ENCODE measurements at places on chromosomes 12 and 14. TPM values are rescaled to one million over a fixed set of nuclear protein-coding genes. Genes with fewer than 3 reads are reported as not detected.

- DNase-seq: no peak
Measured at GRCh38 chr14:103280278-103280928, 53.6 kb upstream of the EIF5 start.

- peak; percentile 74 for DNase-seq
Measured at GRCh38 chr12:62799126-62799736, 135.7 kb downstream of the PPM1H start.

GRCh38 chr14:94673781-94674231 is 61.6 kb downstream of the SERPINA3 start:
- no peak for DNase-seq

GRCh38 chr14:76350671-76351070 is 25.3 kb upstream of the ESRRB start:
- no peak for DNase-seq

DNA sequence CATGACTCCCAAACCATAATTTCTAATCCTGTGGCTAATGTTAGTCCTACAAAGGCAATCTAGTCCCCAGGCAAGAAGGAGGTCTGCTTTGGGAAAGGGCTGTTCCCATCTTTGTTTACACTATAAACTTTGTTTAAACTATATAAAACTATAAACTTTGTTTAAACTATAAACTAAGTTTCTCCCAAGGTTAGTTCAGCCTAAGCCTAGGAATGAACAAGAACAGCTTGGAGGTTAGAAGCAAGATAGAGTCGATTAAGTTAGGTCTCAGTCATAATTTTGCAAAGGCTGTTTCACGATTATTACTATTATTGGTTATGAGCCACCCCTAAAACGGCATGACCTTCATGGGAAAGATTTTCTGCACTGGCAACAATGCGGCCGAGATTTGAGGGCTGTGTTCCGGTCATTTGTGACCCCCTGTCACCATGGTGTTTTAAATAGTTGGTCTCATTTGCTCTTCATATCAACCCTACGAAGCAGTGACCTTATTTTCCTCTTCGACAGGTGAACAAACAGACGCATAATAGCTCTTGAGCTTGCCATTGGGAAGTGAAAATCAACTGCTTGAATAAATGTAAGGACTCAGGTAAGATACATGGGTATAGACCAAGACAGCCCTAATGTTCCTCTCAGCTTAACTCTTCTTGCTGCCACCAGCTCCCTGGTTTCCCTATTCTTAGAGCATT is 322.6 kb upstream of the TMEM132C start:
- DNase-seq: no peak

- no peak for DNase-seq
Measured at GRCh38 chr12:96483116-96483515, 6.3 kb upstream of the CFAP54 start.

GRCh38 chr12:78898416-78898815 is 33.8 kb downstream of the SYT1 start:
- DNase-seq: peak; percentile 45

DNA sequence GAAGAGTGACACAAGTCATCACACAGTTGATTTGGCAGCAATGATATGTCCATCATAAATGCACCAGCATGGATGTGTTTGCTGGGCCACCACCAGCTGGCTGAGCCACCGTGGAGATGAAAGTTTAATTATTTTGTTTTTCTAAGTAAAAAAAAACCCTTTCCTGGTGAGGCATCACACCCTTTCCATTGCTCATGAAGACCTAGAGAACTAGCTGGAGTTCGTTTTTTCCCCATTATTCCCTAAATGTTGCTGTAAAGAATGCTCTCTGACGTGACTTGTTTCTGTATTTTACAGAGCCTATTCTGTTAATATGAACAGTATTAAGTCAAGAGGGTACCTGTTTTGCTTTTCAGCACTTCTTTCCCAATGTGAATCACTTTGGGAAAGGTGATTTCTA is 257.9 kb downstream of the MSRB3 start:
- peak; percentile 15 for DNase-seq

- DNase-seq: no peak
Measured at GRCh38 chr12:69513297-69513696, 43.1 kb downstream of the FRS2 start.

- DNase-seq: no peak
Measured at GRCh38 chr12:52693261-52693660, 10.1 kb downstream of the KRT77 start.

DNA sequence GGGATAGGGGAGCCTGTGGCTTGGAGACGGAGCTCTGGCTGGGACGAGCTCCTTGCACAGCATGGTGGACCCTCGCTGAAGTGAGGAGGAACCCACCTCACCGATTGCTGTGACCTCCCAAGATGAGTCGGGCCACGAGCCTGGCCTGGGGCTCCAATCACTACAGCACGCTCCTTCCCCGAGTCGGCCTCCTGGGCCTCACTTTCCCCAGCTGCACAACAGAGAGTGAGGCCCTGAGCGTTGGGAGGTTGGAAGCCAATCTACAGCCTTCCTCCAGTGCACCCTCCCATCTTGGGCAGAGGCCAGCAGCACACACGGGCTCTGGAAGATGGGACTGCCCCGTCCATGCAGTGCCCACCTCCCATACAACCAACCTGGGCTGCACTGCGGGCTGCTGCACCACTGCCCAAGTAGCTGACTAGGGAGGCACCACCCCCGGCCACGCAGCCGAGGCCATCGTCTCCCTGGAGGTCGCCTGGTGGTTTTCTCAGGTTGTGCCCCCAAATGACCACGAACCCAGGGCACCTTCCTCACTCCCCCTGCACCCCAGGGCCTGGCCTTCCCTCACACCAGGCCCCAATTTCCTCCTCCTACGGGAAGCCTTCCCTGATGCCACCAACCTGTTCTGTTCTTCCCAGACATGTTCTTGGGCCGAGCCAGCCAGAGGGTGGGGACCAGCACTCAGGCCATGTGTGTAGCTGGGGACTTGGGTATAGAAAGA is 152.3 kb upstream of the C14orf180 start:
- no peak for DNase-seq

- no peak for DNase-seq
Measured at GRCh38 chr14:50389668-50390441, 6.8 kb downstream of the CDKL1 start.

GRCh38 chr14:85528080-85528896 is 1.7 kb upstream of the FLRT2 start:
- DNase-seq: peak; percentile 95

- DNase-seq: no peak
Measured at GRCh38 chr14:58571769-58572472, 65.8 kb upstream of the DACT1 start.

DNA sequence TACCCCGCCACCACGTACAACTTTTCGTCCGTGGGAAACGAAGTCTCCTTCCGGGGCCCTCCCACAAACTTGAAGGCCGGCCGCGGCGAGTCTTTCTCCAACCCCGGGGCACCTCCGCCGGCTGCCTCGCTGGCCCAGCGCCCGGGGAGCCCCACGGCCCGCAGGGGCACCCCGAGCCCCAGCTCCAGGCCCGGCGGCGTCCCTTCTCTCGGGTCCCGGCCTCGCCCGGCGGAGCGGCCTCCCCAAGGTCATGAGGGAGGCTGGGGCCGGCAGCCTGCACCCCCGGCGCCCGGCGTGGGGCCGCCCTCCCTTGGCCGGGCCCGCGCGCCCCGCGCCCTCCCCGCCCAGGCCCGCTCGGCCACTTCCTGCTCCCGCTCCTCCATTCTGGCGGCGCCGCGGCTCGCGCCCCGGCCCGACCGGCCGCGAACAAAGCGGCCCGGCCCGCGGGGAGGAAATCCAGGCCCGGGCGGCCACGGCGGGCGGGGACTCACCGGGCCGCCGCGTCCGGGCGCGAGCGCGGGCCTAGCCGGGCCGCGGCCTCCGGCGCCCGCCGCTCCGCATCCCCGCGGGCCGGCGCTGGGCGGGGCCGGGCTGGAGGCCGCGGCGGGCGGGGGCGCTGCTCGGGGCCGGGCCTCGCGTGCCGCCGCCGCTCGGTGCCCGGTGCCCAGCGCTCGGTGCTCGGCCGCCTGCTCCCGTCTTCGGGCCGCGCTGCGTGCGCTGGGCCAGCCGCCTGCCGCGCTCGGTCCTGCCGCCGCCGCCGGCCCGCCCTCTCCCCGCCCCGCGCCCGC is at the start of gene AKT1:
AKT1 (minus strand) TSS at position 756 of the 788 bp plus-strand sequence. CDS start 3,105 bp downstream, outside the sequence.
- DNase-seq: peak; percentile 31

DNA sequence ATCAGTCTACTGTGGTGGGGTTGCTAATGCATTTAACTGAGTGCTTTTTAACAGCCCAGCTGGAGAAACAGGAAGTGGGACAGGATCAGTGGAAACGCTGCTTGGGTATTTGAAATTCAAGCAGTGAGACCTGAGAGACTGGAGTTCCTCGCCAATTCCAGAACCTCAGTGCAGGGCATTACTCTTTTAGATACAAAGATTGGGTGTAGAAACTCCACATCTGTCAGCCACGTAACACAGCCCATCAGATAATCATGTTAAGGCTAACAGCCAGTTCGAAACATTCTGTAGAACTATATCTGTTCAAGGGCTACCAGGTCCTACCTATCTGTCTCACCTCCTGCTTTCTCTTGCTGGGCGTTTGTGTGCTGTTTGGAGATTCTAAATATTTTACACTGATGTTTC is 45.5 kb downstream of the RAD52 start:
- no peak for DNase-seq

DNA sequence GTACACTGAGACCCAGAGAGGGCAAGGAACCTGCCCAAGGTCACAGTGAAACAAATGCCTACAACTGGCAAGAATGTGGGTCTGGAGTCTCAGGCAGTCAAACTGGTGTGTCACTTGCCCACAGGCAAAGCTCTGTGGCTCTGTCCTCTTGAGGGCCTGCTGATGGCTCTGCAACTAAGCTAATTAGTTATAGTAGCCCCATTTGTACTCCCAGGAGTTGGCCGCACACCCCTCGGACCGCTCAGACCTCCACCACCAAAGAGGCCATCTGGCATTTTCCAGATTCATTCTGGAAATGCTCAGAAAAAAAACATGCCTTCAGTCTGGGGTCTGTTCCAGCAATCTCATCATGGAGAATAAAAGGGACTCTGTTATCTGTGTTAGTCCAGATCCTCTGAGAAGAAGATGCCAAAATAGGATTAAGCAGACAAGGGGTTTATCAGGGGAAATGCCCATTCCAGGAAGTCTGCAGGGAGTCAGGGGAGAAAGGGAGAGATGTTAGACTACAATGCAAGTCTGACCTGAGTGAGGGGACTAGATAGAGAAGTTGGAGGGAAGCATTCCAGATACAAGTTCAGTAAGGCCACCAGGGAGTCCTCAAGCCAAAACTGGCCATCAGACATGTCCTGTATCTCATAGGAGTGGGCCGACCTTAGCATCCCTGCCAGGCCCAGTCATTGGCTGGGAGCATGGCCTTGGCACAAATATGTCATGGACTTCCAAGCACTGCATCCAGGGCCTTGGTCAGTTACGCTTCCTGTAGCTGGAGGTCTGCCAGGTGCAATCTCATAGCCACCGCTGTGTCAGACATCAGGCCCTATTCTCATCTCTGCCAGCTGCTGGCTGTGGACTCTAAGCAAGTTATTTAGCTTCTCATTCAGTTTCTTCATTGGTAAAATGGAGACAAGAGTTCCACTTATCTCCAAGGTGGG is 15.4 kb upstream of the OAS1 start:
- peak; percentile 43 for DNase-seq

DNA sequence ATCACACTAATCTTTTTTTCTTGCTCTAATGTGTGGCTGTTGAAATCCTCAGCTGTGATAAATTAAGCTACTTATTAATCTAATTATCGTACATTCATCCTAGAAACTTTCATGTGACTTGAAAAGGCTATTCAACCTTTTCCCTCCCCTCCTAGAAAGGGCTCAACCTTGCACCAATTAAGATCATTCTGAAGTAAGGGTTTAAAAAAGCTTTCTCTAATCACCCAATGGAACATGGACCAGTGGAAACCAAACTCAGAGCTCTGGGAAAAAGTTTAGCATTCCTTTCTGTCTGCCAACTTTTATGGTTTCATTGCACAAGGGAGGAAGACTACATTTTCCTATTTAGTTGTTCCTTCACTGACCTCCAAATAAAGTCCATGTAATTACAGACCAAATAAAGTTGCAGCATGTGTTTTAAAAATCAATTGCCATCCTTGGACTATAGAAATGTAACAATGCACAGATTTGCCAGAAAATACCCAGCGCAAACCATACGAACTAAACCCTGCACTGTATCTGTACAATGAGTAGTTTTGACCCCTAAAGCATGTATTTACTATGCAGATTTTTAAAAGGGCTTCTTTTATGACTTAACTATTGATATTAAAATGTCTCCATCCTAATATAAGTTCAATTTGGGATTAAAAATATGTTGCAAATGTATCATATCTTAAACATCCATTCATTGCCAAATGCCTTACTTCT is 142.6 kb upstream of the OTX2 start:
- no peak for DNase-seq

GRCh38 chr12:56723889-56724700 is 1.0 kb downstream of the NACA start:
- peak; percentile 37 for DNase-seq

The SPRYD4 gene
- 2.1 TPM for total RNA-seq

The MYL2 gene
- 0.26 TPM for total RNA-seq

The CMKLR1 gene
- 0.13 TPM for total RNA-seq

Data from dermis microvascular lymphatic vessel endothelial cell (primary cell).